ENCODE measurements at places on chromosomes 5 and 9. TPM values are rescaled to one million over a fixed set of nuclear protein-coding genes. Genes with fewer than 3 reads are reported as not detected.

DNA sequence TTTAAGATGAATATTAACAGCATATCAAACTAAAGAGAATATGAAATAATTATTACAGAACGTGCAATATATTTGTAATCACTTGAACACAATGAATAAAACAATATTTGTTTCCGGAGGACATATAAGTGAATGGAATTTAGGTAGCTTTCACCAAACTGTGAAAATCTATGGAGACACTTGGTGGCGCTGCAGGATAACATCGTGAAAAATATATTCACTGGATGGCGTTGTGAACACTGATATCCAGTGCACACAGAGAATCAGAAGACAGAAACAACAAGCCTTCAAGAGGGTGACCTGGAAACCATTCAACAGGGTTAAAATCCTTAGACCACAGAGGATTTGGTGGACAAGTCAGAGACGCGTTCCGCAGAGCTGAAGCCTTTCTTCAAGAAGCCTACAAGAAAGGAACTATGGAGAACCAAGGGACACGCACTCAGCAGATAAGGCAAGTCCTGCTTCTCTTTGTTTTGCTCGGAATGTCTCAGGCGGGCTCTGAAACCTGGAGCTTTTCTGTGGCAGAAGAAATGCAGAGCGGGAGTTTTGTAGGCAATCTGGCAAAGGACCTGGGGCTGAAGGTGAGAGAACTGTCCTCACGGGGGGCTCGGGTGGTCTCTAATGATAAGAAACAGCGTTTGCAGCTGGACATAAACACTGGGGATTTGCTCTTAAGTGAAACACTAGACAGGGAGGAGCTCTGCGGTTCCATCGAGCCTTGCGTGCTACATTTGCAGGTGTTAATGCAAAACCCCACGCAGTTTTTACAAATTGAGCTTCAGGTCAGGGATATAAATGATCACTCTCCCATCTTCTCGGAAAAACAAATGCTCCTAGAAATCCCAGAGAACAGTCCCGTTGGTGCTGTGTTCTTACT lies at the start of gene PCDHB11:
Gene PCDHB11 (plus strand): TSS at position 269 of the 877 bp plus-strand sequence. CDS start 148 bp downstream, at position 417.
- peak; percentile 45 for DNase-seq
- no peak within 1 kb of the TSS for H3K27ac ChIP-seq
- H3K4me3 ChIP-seq = peak within 1 kb of the TSS; percentile 16

GPX3 gene
- 1,327 TPM for total RNA-seq

GRCh38 chr5:61767231-61768080 lies 435.4 kb downstream of the ZSWIM6 start:
- no peaks in the 10 kb centered on the region for H3K4me1 ChIP-seq
- no peak for DNase-seq
- no peaks in the 10 kb centered on the region for H3K36me3 ChIP-seq
- no peaks in the 10 kb centered on the region for H3K27me3 ChIP-seq
- no peak overlapping the region for H3K27ac ChIP-seq
- H3K4me3 ChIP-seq = no peak overlapping the region

MCC gene
- total RNA-seq = 20.6 TPM

GRCh38 chr9:133589454-133590227 lies 19.5 kb downstream of the FAM163B start:
- no peaks in the 10 kb centered on the region for H3K27me3 ChIP-seq
- no peaks in the 10 kb centered on the region for H3K4me1 ChIP-seq
- no peak overlapping the region for H3K4me3 ChIP-seq

Data from kidney (tissue), 22 donors.